ENCODE measurements at places on chromosomes 5 and 9. TPM values are rescaled to one million over a fixed set of nuclear protein-coding genes. Genes with fewer than 3 reads are reported as not detected.

Gene LRRC19
- total RNA-seq = not detected

Gene PCDHA9
- 0.10 TPM for total RNA-seq

Gene KIF4B
- total RNA-seq = 0.10 TPM

Gene TIFAB
- 0.10 TPM for total RNA-seq

Gene GAPT
- 4.0 TPM for total RNA-seq

Gene SLC1A1
- 1.5 TPM for total RNA-seq

Gene NTMT1
- 31.5 TPM for total RNA-seq

DNA sequence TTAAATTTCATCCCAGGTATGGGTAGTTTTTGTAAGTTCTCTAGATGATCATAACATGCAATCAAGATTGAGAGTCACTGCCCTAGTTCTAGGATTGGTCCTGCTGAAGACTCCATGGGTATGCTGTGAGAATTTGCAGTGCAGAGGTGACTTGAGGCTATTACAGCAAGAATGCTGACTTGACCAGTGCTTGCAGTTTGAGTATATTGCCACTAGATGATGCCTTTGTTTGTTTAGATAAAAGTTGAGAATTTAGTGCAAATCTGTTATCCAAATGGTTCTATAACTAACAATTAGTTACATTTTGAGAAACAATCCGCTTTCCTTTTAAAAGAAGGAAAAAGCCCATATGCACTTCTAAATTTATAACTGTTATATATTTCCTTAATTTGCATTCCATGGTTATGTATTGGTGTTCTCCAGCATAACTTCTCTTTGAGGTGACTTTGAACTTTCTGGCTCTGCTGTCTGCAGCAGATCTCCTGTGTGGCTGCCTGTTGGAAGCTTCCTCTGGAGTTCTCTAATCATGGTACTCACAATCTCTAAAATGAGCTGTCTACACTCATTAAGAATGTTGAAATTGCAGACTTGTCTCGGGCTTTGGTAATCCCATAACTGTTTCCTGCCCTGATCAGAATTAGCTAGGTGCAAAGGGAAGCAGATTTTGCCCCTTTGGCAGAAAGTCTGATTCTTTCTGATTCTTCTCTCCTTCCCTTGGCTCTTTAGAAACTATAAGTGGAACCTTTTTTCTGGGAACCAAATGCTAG lies 24.9 kb downstream of the MELK start:
- no peak for DNase-seq

- no peak for DNase-seq
These were observed 404.2 kb downstream of the DNAH5 start for GRCh38 chr5:13540168-13540750.

- DNase-seq = peak; percentile 88
These were observed 107.0 kb downstream of the TRIO start for GRCh38 chr5:14250084-14250695.

GRCh38 chr9:11023201-11023600 lies 410.4 kb upstream of the PTPRD start:
- DNase-seq = no peak

- DNase-seq = no peak
These were observed 54.5 kb downstream of the SNCAIP start for GRCh38 chr5:122366501-122366900.

DNA sequence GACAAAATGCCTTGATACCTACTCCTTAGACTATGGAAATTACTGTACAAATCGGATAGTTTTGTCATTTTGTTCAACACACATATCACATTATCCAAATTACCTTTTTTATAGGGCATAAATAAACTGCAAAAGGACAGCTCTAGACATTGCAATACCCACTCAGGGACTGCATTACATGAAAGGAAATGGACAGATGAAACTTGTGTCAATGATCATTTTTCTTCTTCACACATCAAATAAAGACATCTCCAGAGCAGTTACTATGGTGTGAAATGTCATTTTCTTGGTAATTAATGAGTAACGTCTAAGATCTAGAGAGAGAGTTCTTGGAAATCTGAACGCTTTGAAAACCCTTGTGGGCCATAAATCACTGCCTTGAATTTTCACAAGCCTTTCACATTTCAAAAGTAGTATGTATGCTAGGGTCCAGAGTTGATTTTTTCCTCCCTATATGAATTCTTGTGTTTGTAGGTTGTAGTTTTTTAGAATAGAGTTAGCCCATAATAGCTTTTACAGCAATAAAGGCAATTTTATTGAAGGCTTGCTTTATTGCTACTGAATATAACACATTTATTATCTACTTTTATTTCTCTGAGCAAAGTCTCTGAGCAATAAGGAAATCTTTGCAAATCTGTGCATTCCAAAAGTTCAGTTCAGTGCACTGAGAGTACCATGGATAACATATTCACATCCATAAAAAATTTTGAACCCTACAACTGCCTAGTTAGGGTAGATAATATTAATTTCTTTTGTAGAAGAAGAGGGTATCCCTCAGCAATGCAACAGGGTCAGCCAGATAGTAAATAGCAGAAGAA lies 358.0 kb upstream of the PCSK5 start:
- no peak for DNase-seq

- peak; percentile 59 for DNase-seq
These were observed 101.4 kb downstream of the ARHGAP26 start for GRCh38 chr5:142871363-142872193.

DNA sequence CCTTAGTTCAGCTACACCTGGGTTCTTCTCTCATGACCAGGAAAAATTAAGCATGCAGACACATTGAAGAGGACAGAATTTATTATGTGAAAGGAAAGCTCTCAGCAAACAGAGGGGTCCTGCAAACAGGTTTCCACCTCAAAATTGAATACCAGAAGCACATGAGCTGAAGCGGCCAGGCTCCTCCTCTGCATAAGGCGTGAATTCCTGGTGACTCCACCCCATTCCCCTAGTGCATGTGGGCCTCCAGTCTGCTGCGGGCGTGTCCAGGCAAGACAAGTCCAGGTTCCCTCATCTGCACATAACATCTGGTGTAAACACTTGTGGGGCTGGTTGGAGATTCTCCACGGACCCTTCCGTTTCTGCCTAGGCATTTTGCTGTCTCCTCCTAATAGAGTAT lies 1156.4 kb downstream of the FOXD4L5 start:
- DNase-seq = no peak

GRCh38 chr5:109844695-109845094 lies 155.0 kb downstream of the MAN2A1 start:
- DNase-seq = no peak
